ENCODE measurements at places on chromosomes 1 and 21.

GRCh38 chr1:219810451-219810850, 117.9 kb downstream of the SLC30A10 start:
- DNase-seq, result no peak

GRCh38 chr21:31609081-31609480, 50.4 kb upstream of the SOD1 start:
- no peak for DNase-seq

DNA sequence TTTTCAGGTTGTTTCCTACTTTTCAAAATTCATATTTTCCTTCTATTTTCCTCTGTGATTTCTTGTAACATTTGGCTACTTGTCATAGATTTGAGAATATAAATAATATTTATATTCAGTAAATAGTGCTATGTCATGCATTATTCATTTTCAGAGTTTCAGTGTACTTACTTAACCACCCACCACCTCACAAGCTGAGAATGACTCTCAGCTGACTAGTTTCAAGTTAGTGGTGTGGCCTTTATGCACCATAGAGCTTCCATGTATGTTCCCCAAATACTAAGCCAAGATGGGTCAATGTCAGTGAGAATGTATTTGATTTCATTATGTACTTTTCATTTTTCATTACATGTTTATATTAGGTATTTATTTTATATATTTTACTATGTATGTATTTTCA, 56.9 kb upstream of the RGS1 start:
- DNase-seq, result no peak

DNA sequence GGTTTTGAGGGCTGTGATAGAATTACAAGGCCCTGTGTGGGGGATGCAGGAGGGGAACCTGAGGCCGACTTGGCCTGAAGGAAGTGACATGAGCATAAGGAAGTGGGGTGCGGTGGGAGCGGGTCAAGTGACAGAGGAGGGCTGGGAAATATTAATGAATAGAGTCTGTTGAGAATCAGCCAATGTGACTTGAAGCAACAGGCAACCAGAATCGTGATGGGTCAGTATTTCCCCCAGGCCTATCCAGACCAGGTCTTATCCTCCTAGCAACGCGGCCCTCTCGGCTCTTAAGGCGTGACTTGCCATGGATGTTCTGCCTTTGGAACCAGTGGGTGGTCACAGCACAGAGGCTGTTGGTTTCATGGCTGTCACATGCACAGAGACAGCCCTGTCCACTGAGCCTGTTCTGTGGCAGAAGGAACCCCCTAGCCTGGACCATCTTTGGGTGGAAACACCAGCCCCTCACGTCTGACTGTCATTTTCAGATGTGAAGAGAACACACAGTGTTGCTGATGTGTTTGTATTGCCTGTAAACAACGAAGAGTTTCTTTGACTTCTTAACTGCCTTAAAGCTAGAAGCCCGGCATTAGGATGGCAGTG, 468.8 kb downstream of the CAMTA1 start:
- DNase-seq, result no peak

DNA sequence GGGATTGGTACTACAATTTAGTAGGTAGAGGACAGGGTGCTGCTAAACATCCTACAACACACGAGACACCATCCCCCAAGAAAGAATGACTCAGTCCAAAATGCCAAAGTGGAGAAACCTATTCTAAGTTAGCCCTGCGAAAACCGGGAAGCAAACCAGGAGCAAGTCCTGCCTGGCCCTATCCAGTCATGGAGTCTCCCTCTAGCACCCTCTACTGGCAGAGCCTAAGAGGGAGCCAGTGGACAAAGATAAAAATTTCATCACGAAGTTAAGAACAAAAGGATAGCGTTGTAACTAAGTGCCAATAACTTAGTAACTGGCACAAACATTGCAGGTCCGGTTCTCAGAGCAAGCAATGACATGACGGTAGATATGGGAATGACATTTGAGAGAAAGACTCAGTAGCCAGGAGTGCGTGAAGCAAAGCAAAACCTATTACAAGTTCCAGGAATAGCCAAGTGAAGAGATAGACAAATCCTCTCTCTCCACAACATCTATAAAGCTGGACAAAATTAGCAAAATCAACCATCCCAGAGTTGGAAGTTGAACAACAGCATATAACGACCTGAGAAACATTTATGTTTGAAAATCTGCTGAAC, 383.5 kb downstream of the OMA1 start:
- DNase-seq, result no peak

Measured in activated naive CD4-positive, alpha-beta T cell (primary cell).